ENCODE measurements at places on chromosomes 7 and 10. TPM values are rescaled to one million over a fixed set of nuclear protein-coding genes. Genes with fewer than 3 reads are reported as not detected.

Gene NCF1
- 1.8 TPM for total RNA-seq

Gene IL2RA
- 698 TPM for total RNA-seq

Gene CLCN1
- not detected for total RNA-seq

Gene TRPV5
- not detected for total RNA-seq

Gene ZNF853
- total RNA-seq = 2.2 TPM

Gene OPN1SW
- total RNA-seq = not detected

DNA sequence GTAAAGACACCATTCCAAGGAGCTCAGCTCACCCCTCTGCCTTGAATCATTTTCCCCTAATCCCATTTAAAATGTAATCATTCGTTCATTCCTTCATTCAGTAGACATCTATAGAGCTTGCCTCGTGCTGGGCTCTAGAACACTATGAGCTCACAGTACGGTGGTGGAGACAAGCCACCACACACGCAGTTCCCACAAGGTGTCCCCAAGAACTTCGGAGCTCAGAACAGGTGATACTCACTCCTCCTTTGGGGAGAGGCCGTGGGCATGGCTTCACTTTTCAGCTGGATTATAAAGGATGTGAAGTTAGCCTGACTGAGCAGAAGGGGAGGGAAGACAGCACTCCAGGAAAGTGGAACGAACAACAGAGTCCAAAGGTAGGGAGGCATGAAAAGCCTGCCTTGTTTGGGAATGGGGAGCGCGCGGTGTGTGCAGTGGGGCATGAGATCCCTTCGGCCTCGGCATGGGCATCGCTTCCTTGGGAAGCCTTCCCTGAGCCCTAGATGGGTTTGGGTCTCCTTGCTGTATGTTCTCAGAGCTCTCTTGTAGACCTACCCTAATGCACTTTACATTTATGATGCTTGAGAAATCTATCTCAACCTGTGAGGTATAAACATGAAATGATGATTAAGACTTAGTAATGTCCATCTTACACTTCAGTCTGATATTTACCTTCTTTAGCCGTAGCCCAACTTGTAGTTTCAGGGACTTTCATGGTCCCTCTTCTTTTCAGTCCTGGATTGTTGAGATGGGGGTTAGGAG is 809 bp upstream of the OGA start:
- peak overlapping the region; percentile 93 for H3K4me3 ChIP-seq
- no peak for DNase-seq
- H3K4me1 ChIP-seq = peaks cover 37% of the 10 kb centered on the region
- peaks cover 23% of the 10 kb centered on the region for H3K36me3 ChIP-seq

- DNase-seq = no peak
- H3K4me1 ChIP-seq = peaks cover 65% of the 10 kb centered on the region
- no peak overlapping the region for H3K4me3 ChIP-seq
- H3K36me3 ChIP-seq = peaks cover 4% of the 10 kb centered on the region
Observed at GRCh38 chr7:148918058-148918596, 34.0 kb upstream of the EZH2 start.

- no peaks in the 10 kb centered on the region for H3K4me1 ChIP-seq
- H3K27ac ChIP-seq = no peak overlapping the region
- no peak overlapping the region for H3K4me3 ChIP-seq
- peaks cover 3% of the 10 kb centered on the region for H3K27me3 ChIP-seq
- no peak for DNase-seq
- H3K36me3 ChIP-seq = no peaks in the 10 kb centered on the region
Observed at GRCh38 chr7:45617166-45617565, 43.0 kb downstream of the ADCY1 start.

DNA sequence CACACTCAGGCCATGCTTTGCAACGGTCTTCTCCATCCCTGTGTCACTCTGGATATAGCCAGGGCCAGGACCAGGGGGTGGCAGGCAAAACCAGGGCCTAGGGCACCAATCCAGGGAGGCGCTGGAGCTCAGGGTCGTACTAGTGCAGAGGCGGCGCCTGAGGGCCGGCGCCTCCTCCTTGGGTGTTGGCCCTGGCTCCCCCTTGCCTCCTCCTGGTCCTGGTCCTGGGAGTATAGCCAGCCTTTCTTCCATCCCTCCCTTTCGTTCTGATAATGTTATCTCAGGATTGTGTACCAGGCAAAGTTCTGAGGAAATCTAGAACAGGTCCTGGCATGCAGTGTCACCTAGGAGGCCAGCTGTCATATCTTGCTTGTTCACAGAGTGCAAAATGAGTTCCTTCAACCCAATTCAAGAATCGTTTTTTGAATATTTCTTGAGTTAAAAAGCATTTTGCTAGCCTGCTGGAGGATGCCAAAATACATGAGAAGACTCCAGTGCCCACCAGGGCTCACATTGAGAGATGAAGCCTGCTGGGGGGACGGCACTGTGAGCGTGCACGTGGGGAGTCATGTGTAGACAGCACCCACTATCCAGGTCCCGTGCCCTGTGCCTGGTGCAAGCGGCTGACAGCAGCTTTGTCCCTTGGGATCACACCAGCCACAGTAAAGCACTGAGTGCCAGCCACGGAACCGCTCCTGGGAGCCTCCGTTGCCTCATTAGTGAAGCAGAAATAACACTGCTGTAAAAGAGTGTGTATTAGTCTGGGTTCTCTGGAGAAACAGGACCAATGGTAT is 106.9 kb upstream of the C7orf33 start:
- H3K27me3 ChIP-seq = no peaks in the 10 kb centered on the region
- peaks cover 2% of the 10 kb centered on the region for H3K4me1 ChIP-seq
- no peak for DNase-seq
- H3K36me3 ChIP-seq = no peaks in the 10 kb centered on the region
- H3K27ac ChIP-seq = no peak overlapping the region
- H3K4me3 ChIP-seq = no peak overlapping the region

DNA sequence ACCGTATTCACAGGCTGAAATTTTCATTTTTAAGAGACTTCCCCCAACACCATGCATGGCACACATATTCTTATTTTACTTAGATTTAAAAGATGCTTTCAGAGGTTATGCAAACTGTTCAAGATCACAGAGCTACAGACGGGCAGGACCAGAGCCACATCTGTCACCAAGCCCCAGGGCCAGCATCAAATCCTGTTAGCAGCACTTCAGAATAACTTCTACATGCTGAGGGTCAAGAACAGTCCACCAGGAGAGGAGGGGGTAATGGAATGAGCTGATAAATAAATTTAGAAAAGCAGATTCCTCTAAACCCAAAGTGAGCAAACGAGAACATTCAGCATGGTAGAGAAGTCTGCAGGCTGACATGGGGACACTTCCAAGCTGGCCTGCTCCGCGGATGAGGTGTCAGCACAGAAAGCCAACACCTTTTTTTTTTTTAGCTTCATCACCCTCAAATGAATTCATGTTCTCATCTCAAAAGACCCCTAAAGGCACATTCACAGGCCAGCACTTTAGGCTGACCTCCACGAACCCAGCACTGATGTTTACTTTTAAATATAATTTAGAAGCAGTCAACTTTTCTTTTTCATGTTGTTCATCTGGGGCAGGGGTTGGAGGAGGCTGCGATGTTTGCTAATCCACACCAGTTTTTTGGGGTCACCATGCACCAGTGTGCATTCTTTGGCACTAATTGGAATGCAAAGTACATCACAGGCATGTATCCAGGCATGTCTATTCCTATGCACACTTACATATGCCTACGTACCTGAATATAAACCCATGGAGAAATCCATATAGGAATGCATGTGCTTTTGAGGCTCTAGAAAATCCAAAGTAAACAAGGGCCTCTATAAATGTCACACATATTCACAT is 249.0 kb downstream of the TNS3 start:
- no peaks in the 10 kb centered on the region for H3K36me3 ChIP-seq
- H3K4me3 ChIP-seq = no peak overlapping the region
- H3K27me3 ChIP-seq = no peaks in the 10 kb centered on the region
- H3K4me1 ChIP-seq = no peaks in the 10 kb centered on the region
- no peak overlapping the region for H3K27ac ChIP-seq

GRCh38 chr7:106279425-106280197 is 5.2 kb downstream of the NAMPT start:
- DNase-seq = peak; percentile 30
- peak overlapping the region; percentile 87 for H3K4me3 ChIP-seq
- H3K27ac ChIP-seq = peak overlapping the region; percentile 85
- peaks cover 83% of the 10 kb centered on the region for H3K36me3 ChIP-seq
- H3K4me1 ChIP-seq = peaks cover 49% of the 10 kb centered on the region
- peaks cover under 1% of the 10 kb centered on the region for H3K27me3 ChIP-seq

- H3K27me3 ChIP-seq = peaks cover 5% of the 10 kb centered on the region
- no peaks in the 10 kb centered on the region for H3K4me1 ChIP-seq
- no peak for DNase-seq
- no peak overlapping the region for H3K4me3 ChIP-seq
- no peaks in the 10 kb centered on the region for H3K36me3 ChIP-seq
- H3K27ac ChIP-seq = no peak overlapping the region
Observed at GRCh38 chr10:49300140-49300974, 1.4 kb downstream of the C10orf71 start.

GRCh38 chr10:68501691-68502090 is 25.6 kb downstream of the SLC25A16 start:
- no peak for DNase-seq
- no peaks in the 10 kb centered on the region for H3K27me3 ChIP-seq
- no peak overlapping the region for H3K27ac ChIP-seq

DNA sequence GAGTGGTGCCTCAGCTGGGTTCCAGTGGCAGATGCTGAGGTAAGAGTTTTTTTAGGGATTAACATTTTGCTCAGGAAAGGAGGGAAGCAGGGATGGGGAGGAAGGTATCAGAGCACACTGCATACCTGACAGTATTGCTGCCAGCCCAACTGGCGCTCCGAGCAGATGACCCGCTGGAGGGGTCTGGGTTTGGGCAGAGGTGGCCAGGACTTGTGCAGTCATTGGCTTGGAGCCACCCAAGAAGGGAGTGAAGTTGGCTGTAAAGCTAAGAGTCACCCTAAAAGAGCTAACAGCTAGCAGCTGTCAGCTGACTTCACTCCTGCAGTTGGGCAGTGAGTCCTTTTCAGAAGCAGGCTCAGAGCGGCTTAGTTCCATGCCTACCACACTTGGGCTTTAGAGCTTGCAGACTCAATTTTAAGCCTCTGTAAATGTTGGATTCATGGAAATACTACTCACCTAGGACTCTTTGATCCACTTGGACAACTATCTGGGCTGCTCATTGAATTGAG is 5.8 kb upstream of the ARHGAP22 start:
- H3K36me3 ChIP-seq = no peaks in the 10 kb centered on the region
- H3K4me3 ChIP-seq = no peak overlapping the region
- peaks cover 41% of the 10 kb centered on the region for H3K27me3 ChIP-seq
- no peak for DNase-seq
- H3K27ac ChIP-seq = no peak overlapping the region
- H3K4me1 ChIP-seq = no peaks in the 10 kb centered on the region

DNA sequence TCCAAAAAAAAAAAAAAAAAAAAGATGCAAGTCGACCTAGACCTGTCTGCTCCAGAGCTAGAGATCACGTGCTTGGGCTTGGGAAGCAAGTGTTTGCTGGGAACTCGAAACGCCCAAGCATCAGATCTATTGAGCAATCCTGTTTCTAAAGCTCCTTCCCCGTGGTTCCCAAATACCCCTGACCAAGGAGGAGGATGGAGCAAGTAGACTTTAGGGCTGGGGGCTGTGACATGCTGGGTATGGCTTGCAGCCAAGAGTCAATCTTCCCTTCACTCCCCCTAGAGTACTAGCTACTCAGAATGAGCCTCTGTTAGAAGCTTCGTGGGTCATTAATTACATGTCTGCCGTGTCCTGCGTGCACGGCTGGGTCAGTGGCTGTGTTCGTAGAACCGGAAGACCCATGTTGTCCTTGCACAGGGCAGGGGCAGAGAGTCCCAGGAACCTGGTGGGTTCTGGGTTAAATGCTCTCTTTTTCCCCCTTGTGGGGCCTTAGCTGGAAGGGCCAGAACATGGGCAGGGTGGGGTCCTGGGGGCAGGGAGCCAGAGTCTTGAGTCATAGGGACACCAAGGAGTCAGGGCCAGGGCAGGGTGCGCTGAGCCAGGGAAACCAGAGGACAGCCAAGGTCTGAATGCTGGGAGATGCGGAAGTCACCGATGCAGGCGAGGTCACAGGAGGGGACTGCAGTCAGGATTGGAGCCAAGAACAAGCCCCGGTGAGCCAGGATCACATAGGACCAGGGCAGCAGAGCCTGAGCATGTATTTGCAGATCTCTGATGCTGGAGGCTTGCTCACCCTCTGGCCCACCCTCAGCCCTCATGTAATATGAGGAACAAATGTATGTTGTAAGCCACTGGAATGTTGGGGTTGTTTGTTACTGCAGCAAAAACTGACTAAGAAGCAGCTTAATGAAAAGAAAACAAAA is 34.6 kb upstream of the TPST1 start:
- peaks cover 7% of the 10 kb centered on the region for H3K4me1 ChIP-seq

DNA sequence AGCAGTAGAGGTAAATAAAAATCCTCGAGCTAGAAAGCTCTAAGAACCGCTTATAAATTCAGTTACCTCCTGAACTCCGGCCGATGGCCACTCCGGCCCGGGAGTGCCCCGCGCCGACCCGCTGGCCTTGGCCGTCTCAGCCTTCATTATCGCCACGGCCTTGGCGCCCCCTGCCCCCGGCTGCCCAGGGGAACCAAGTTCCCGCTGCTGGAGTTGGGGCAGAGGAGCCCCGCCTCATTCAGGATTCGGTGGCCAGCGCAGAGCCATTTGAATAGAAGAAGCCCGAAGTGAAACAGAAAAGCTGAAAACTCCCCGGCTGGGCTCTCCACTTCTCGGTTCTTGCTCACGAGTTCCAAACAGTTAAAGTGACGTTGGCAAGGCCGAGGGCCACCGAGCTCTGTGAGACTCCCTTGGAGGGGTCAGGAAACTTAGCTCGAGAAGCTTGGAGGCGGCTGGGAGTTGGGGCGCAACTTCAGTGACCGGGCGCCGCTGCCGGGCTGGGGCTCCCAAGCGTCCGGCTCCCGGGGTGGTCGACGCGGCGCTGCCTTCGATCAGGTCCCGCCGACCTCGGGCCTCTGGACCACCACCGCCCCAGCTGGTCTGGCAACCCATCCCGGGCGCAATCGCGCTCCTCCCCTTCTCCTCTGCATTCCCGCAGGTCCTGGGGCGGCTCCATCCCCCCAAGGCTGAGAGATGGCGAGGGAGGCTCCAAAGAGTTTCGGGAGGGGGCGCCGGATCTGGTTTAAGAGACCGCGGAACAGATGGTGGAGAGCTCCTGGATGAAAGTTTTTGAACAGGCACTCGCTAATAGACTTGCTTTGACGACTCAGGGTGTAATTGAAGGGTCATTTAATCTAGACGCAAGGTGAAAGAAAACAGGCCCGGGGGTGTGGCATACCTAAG is 5.8 kb upstream of the FEZF1 start:
- no peak for DNase-seq
- no peaks in the 10 kb centered on the region for H3K36me3 ChIP-seq
- no peak overlapping the region for H3K4me3 ChIP-seq
- peaks cover 8% of the 10 kb centered on the region for H3K4me1 ChIP-seq

GRCh38 chr10:132306343-132306685 is 1.4 kb downstream of the STK32C start:
- DNase-seq = no peak
- H3K36me3 ChIP-seq = no peaks in the 10 kb centered on the region
- no peak overlapping the region for H3K27ac ChIP-seq
- H3K4me3 ChIP-seq = peak overlapping the region; percentile 91
- H3K27me3 ChIP-seq = no peaks in the 10 kb centered on the region
- H3K4me1 ChIP-seq = peaks cover 7% of the 10 kb centered on the region
